ENCODE measurements at places on chromosomes 3 and 15. TPM values are rescaled to one million over a fixed set of nuclear protein-coding genes. Genes with fewer than 3 reads are reported as not detected.

The GHSR gene
- total RNA-seq, result not detected

The TRPC1 gene
- 2.9 TPM for total RNA-seq

GRCh38 chr3:195249057-195249770, 21.7 kb downstream of the XXYLT1 start:
- H3K36me3 ChIP-seq, result no peaks in the 10 kb centered on the region
- no peak overlapping the region for H3K4me3 ChIP-seq
- peak; percentile 29 for DNase-seq
- no peaks in the 10 kb centered on the region for H3K27me3 ChIP-seq

- H3K27ac ChIP-seq, result no peak overlapping the region
- H3K36me3 ChIP-seq, result no peaks in the 10 kb centered on the region
- H3K4me3 ChIP-seq, result no peak overlapping the region
- peaks cover 9% of the 10 kb centered on the region for H3K4me1 ChIP-seq
- H3K27me3 ChIP-seq, result peaks cover 23% of the 10 kb centered on the region
Observed at GRCh38 chr3:126519506-126520455, 2.2 kb upstream of the UROC1 start.

DNA sequence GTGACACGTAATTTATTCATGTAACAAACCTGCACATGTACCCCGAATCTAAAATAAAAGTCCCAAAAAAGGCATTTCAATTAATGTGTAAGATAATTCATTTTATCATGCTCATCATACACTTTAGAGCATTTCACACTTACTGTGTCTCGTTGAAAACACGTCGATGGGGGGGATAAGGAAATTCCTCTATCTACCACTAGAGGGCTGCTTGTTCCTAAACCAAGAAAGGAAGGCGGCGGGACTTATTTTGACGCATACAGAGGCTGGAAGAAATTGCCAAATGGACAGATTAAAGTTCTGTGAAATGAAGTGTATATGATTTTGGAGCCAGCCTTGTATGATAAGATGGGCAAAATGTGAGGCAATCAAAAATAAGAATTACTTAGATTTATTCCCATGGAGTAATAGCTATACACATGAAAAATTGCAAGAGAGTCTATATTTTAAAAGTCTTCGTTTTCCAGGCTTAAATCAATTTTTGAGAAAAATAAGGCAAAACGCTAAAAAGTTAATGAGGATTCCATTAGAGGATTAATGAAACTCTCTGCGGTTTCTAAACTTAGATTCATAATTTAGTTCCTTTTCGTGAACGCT, 346.8 kb downstream of the CNTN3 start:
- no peak for DNase-seq
- no peak overlapping the region for H3K27ac ChIP-seq
- no peaks in the 10 kb centered on the region for H3K27me3 ChIP-seq
- no peak overlapping the region for H3K4me3 ChIP-seq
- H3K4me1 ChIP-seq, result no peaks in the 10 kb centered on the region

GRCh38 chr3:140373234-140373633, 304.6 kb upstream of the TRIM42 start:
- no peaks in the 10 kb centered on the region for H3K36me3 ChIP-seq
- DNase-seq, result no peak
- no peaks in the 10 kb centered on the region for H3K4me1 ChIP-seq
- no peak overlapping the region for H3K4me3 ChIP-seq
- no peak overlapping the region for H3K27ac ChIP-seq
- no peaks in the 10 kb centered on the region for H3K27me3 ChIP-seq

DNA sequence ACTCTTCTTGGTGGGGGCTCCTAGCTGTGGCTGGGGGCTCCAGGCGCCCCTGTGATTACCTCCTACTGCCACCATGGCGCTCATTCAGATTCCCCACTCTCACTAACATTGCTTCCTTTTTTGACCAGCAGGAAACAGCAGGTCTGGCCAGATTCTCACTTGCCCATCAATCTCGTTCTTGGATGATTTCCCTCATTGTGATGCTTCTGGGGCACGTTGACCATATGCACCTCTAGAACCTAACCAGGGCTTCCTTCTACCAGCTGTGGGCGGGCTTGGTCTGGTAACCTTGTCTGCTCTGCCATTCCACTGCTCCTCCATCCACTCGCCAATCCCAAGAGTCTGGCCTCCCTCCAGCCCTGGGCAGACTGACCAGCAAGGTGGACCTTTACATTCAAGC, 35.9 kb upstream of the PTPN23 start:
- H3K27me3 ChIP-seq, result no peaks in the 10 kb centered on the region
- H3K4me1 ChIP-seq, result no peaks in the 10 kb centered on the region
- no peak for DNase-seq
- peaks cover 4% of the 10 kb centered on the region for H3K36me3 ChIP-seq
- H3K4me3 ChIP-seq, result no peak overlapping the region

The ATP13A4 gene
- 3.7 TPM for total RNA-seq
